Activated T-cell treated with anti-CD3 and anti-CD28 coated beads for 48 hours (primary cell): ENCODE measurements at places on chromosomes 3 and 15.

DNA sequence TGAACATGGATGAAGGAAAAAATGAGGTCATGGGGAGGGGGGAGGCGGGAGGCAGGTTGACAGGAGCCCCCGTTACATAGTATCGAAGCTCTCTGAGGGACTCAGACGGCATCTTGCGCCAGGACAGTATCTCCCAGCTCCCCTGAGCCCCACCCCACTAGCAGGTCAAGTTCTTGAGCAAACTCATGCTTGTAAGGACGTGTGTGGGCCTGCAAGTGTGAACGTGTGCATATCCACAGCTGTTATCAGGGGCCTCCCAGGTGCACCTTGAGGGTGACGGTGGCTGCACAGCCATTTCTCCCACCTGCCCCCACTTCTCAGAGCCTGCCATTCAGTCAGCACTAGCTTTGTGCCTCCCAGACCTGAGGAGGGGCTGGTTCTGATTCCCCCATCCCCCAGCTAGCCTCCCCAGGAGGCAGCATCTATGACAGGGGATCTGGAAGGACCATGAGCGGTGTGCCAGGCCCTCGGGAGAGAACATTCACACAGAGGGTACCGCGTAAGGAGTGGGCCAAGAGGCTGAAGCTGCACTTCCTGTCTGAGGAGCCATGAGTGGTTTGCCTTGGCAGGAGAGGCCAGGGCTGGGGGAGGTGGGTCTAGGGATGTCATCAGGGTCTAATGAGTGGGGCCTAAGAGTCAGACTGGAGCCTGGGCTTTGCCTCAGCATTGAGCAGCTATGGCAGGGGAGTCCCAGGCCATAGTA is 2.9 kb downstream of the SEMA3F start:
- no peak for DNase-seq

DNA sequence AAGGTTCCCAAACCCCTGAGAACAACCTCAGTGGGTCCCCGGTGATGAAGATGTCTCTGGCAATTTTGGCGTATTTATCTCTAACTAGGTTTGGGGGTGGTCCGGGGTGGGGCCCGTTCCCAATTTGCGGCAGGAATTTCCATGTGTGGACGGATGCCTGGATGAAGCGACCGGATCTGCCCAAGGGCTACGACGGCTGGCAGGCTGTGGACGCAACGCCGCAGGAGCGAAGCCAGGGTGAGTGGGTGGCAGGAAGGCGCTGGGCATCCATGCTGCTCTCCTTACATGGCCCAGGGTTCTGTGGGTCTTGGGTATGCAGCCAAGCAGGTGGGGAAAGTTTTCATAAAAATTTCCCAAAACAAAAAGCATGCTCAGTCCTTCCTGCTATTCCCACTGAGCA is 29.3 kb downstream of the TGM4 start:
- DNase-seq, result no peak

- DNase-seq, result no peak
Observed at GRCh38 chr15:57821826-57822225, 115.3 kb downstream of the POLR2M start.

DNA sequence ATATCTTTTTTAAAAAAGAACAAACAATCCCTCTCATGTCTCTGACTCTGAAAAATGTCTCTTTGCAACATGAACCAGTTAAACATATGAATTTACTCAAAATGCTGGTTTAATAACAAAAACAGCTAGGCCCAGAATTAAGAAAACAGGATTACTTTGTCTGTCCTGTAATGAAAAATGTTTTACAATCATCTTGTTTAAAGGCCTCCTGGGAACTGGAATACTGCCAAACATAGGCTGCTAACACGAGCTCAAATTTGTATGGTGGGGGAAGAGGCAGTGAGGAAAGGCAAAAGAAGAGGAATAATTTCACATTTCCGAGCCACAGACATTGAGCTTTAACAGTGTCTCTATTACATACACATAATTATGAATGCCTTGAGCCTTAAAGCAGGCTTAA is 61.7 kb upstream of the PPIB start:
- DNase-seq, result no peak

GRCh38 chr15:74889883-74890664 is at the start of gene MPI:
Gene MPI (plus strand): TSS chr15:74890042. CDS start chr15:74890074, 32 bp downstream.
- DNase-seq, result peak; percentile 86

DNA sequence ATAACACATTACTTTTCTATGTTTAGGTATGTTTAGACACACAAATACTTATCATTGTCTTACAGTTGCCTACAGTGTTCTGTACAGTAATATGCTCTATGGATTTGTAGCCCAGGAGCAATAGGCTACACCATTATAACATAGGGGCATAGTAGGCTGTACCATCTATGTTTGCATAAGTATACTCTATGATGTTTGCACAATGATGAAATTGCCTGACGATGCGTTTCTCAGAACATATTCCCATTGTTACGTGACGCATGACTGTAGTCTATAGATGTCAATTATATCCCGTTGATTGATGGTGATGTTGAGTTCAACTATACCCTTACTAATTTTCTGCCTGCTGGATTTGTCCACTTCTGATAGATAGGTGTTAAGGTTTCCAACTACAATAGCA is 139.4 kb upstream of the PFN2 start:
- no peak for DNase-seq

DNA sequence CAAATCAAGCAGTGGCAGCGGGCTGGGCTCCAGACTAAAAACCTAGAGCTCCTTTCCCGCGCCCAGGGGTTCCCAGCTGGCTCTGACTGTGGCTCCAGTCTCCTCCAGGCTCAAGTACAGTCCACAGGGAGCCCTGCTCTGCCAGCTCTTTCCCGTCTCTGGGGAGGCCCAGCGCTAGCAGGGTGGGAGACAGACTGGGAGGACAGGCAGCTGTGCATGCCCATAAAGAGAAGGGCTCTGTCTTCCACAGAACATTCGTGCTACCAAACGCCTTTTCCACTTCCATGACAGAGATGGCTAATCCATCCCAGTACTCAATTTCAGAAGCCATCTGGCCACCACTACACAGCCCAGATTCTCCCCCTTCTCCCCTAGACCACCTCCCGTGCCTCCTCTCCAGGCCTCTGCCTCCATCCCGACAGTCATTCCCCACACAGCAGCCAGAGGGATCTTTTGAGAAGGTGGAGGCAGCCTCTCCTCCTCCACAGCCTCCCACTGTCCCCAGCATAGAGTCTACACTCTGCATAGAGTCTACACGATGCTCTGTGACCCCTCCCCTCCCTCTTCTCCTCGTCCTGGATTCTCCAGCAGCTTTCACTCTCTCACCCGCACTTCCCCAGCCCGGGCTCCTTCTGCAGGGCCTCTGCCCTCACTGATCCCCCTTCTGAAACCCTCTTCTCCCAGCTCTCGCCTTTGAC is 6.8 kb upstream of the DUSP7 start:
- no peak for DNase-seq
